NCI-H1930 (cell line): ENCODE measurements at places on chromosomes 7 and 10.

- DNase-seq = no peak
These were observed 1.1 kb downstream of the CCDC126 start for GRCh38 chr7:23598296-23598695.

DNA sequence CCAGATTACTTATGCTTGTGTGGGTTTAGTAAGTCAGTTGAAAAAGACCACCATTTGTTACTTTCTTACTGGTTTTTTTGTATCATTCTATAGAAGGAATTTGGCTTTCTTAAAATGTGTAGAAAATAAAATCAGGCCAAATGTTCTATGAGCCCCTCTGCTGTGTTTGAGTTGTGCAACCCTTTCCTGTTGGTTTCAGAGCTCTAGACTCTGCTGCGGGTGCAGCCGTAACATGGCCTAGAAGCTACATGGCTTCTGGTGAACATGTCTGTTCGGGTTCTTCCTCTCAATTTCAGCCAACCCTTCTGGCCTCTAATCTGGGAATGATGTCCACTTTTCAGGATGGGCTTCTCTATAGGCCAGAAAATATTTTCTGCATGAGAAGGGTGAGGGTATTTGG is 56.6 kb upstream of the RAB18 start:
- DNase-seq = no peak

DNA sequence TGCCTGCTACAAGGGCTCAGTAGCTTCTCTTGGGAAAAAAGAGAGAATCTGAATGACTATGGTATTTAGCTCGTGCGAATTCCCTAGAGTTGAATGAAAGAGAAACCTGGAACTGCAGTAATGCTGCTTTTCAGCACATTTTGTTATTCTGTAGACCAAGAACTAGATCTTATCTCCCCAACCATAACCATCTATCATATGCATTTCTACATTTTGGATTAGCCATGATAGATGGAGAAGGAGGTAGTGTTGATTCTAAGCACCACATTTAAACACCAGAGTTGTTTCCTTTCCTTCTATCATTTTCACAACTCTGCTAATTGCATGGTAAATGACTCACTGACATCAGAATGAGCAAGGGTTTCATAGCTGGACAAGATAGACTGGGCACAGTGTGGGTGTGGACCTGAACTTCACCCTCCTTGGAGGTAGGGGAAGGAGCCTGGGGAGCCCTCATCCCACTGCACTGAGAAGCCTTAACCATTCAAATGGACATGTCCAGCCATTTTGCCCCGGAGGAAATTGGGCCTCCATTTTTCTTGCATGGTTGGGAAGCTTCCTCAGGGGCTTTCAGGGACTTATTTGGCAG is 55.3 kb upstream of the BMPER start:
- DNase-seq = no peak

DNA sequence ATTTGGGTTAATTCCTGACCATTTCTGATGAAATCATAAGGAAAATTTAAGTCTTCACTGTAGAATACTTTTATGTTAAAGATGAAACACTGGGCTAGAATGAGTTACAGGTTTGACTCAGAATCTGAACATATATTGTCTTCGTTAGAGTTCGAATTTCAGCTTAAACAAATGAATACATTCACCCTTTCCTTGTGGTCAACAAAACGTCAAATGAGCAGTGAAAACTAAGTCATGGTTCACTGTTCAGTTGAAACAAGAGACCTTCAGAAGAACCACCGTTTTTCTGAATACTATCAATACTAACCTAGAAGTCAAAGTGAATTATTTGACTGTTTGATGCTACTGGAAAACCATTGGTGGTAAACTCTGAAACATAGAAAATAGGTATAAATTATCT is 235.2 kb upstream of the ZWINT start:
- no peak for DNase-seq
